ENCODE measurements at places on chromosomes 3 and 15.

DNA sequence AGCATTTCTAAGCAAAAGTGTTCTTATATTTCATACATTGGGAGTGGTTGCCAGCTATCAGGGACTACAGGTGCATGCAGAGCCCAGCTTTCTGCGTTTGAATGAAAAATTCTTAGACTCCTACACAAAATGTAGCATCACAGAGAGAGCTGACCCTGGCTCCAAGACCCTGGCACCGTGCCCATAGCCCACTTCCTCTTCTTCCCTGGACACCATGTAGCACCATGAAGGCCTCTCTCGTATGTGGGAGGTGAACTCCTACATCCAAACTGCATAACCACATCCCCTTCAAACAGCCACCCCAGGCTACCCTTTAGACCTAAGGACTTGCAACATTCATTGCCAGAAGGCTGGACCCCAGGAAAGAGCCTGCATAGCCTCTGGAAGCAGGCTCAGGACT lies 35.8 kb upstream of the ATOSA start:
- DNase-seq, result no peak

GRCh38 chr15:39131609-39132008 lies 449.3 kb upstream of the THBS1 start:
- DNase-seq, result no peak

GRCh38 chr3:107193116-107193515 lies 184.1 kb upstream of the CCDC54 start:
- no peak for DNase-seq

- DNase-seq, result no peak
These were observed 122.7 kb downstream of the DGKG start for GRCh38 chr3:186239321-186239720.

GRCh38 chr3:8784676-8785435 lies 15.4 kb upstream of the OXTR start:
- DNase-seq, result no peak

GRCh38 chr15:68678746-68679145 lies 100.0 kb downstream of the CORO2B start:
- no peak for DNase-seq

DNA sequence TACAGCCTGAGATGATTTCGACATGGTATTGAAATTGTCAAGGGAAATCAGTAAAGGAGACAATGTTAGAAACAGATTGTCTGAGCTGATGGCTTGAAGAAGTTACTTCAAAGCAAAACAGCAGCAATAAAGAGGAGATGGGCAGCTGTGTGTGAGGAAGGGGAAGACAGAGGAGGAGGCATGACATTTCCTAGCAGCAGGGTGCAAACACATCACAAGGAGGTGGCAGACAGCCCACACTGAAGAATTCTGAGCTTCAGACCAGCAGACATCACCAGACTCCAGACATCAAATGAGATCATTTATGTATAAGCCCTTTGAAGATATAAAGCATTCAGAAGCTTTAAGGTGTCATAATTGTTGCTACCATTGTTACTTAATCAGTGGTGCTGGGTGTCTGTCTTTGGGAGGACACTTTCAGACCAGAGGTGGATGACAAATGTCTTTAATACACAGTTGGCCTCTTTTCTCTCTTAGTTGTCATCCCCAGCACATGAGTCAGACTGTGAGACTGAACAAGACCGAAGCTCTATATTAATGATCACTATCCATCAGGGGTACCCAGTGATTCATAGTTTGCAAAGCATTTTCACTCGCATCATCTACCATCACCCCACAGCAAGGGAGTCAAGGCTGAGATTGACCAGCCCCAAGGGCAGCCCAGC lies 203.9 kb downstream of the MINAR1 start:
- no peak for DNase-seq

GRCh38 chr15:80925597-80926059 lies 64.0 kb downstream of the MESD start:
- no peak for DNase-seq
